Caco-2 (cell line): ENCODE measurements at places on chromosomes 7 and 10.

- no peak for DNase-seq
These were observed 35.2 kb downstream of the KCNMA1 start for GRCh38 chr10:77602231-77602912.

GRCh38 chr10:95503001-95503400 is 58.2 kb downstream of the SORBS1 start:
- no peak for DNase-seq

GRCh38 chr7:30630986-30631385 is 36.3 kb downstream of the GARS1 start:
- DNase-seq = no peak

GRCh38 chr7:41627645-41628298 is 75.1 kb downstream of the INHBA start:
- no peak for DNase-seq

- DNase-seq = no peak
These were observed 26.5 kb upstream of the SMIM30 start for GRCh38 chr7:113144817-113145216.

DNA sequence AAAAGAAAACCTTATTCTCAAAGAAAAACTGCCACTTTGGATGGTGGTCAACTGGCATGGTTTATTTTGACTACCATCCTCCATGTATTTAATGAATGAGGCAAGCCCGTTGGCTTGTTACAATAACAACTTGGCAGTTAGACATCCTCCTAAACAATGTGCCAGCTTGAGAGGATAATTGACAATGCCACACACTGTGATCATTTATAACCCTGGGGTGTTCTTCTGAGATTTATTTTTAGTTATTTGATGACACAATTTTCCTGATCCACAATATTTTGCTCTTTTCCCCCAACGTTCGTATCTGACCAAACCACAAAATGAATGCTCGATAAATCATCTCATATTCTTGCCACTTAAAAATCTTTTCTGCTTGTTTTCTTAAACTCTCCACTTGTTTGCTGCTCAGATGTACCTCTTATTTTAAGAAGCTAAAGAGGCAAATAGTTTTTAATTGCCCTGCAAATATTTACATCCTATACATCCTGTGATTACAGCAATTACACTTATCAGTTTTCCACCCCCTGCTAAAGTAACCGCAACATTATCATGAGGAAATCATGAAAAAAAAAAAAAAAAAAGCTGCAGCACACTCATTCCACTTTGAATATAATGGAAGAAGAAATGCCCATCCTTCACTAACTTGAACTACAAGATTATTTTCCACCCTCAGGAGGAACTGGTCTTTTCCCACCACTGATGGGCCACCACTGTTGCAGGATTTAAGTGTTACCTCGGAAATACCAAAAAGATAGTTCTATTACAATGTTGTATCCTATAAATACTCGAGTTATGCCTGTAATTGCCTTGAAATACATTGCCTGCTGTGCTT is 119.9 kb downstream of the MBL2 start:
- no peak for DNase-seq

DNA sequence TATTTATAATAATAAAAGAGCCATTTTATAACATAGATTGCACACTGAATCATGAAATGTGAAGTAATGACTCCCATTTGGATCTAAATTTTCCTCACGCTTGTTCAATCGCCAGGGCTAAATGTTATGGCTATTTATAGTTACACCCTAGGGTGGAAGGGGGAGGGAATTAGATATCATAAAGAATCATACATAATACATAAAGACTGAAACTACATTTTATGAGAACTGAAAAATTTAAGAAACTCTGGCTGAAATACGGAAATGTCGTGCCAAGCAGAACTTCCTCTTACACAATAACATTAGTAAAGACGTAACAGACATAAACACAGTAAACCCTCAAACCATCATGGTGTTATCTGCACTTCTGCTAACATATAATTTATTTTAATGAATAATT is 327.5 kb upstream of the PHF14 start:
- no peak for DNase-seq

GRCh38 chr7:63117-63480 is 129.3 kb upstream of the FAM20C start:
- peak; percentile 36 for DNase-seq

GRCh38 chr10:59748834-59749233 is 4.4 kb downstream of the MRLN start:
- DNase-seq = no peak

GRCh38 chr7:139748941-139749340 is 28.9 kb downstream of the HIPK2 start:
- DNase-seq = no peak

DNA sequence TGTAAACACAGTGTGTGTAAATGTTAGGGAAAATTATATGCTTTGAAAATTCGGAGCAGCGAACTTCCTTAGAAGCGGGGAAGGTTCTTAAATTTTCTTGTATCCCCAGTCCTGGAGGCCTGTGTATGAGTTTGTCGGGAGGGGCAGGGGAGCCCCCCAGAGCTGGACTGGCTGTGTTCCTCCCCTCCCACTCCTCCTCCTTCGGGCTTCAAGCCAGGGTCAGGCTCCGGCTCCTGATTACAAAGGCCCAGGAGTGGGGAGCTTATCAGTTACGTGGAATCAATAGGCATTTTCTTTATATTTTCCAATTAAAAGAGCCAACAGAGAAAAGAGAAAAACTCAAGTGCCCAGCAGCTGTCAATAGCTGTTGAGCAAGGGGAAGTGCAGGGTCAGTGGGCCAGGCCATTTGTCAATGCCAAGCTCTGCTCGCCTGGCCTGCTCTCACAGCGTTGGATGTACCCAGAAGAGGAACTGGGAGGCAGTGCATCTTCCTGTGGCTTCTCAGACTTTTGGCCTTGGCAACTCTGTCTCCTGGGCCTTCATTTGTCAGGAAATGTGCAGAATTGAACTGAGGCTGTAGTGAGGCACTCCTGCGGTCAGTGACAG is 156.9 kb upstream of the PCBD1 start:
- no peak for DNase-seq

- DNase-seq = no peak
These were observed 64.6 kb downstream of the TSPAN12 start for GRCh38 chr7:120793213-120793936.

- DNase-seq = no peak
These were observed 1035.9 kb upstream of the AUTS2 start for GRCh38 chr7:68562323-68562899.

- no peak for DNase-seq
These were observed 233.6 kb upstream of the PPP1R3A start for GRCh38 chr7:114152314-114152938.

GRCh38 chr7:42961170-42961569 is 29.0 kb downstream of the MRPL32 start:
- DNase-seq = no peak

DNA sequence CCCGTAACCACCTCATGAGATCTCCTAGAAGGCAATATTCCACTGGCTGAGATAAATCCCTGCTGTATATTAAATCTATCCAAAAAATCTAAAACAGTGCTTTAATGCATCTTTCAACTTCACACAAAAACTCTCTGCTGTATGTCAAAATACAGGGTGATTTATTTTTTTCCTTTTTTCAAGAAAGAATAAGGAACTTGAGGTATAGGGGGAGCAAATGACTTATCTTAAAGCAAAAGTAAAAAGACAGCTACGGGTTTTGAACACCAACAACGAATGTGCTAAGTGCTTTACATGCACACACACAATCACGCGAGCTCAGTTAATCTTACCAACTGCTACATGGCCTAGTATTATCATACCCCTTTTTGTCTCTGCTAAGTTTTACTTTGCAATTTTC is 168.9 kb upstream of the PHF14 start:
- DNase-seq = no peak

- no peak for DNase-seq
These were observed 164.7 kb downstream of the SEMA3D start for GRCh38 chr7:85022064-85022697.

GRCh38 chr7:158685693-158686092 is 18.9 kb downstream of the NCAPG2 start:
- no peak for DNase-seq

DNA sequence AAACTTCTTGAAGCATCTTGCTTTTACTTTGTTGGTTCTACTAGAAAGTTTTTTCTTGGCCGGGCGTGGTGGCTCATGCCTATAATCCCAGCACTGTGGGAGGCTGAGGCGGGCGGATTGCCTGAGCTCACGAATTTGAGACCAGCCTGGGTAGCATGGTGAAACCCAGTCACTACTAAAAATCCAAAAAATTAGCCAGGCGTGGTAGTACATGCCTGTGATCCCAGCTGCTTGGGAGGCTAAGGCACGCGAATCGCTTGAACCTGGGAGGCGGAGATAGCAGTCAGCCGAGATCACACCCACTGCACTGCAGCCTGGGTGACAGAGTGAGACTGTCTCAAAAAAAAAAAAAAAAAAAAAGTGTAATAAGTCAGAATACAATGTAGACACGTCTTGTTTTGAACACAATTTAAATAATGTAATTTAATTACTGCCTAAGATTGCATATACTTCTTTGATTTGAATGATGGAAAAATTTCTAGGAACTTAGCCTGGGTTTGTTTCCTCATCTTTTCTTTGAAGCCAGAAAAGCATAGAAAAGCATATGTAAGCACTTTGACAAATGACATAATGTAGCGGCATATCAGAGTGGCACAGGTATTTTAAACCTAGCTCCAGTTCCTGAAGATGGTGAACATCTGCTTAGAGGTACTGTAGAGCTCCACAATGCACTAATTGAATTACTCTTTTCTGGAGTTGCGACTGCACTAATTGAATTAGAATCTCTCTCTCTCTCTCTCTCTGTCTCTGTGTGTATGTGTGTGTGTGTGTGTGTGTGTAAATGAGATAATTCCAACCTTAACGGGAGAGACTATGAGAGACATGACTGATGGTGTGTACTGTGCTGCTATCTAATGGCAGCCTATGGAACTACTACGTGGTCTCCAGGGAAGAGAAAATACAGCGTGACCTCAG is 87.8 kb downstream of the BTRC start:
- peak; percentile 68 for DNase-seq

DNA sequence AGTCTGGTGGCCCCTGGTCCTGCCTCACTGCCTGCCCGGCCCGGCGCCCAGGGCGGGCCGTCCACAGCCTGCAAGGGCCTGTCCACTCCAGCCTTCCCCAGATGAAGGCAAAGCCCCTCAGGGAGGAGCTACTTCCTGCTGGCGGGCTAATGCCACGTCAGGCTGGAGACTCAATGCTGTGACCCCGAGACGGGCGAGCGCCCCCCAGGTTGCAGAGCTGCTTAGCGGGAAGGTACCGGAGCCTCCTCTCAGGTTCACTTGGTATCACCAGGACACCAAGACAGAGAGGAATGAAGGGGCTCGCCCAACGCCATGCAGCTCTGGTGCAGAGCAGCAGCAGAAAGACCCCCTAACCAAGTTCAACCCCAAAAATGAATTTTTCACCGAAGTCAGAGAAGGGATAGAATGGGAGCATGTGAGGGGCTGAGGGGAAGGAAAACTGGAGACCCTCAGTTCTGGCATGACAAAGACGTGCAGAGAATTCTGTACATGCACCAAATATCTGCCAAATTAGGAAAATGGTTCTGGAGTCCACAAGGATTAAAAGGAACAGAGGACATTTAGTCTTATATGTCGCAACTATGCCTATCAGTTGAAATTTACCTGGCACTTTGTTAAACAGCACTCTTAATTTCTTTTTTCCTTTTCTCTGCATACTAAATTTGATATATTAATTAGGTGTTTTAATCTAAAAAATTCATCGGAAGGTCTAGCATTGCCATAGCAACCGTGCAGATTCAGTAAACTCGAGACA is 2.8 kb downstream of the STK32C start:
- no peak for DNase-seq

- no peak for DNase-seq
These were observed 144.0 kb downstream of the EVX1 start for GRCh38 chr7:27386581-27386980.

DNA sequence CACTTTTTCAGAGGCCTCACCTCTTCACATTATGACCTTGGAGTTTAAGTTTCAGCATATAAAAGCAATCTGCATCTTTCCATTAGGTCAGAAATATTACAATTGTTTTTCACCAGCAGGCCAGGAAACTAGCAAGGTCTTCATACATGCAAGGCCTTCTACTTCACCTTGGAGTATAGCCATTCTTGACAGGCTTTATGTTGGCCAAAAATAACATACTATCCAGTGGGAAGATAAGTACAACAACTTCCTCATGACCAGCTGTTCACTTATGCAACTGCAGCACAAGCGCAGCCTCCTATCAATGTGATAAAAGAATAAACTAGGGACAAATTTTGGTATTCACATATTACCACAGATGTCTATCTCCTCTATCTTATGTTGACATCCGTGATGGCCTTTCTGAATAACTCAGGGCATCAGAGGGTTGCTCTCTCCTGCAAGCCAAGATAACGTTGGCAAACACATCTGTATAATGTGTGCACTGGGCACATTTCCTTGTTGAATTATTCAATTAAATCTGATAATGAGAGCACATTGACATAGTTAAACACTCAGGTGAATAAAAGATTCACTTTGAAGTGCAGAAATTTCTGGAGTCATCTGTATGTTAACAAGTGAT is 239.8 kb downstream of the FZD1 start:
- no peak for DNase-seq

GRCh38 chr10:9163699-9164098 is 1109.2 kb downstream of the GATA3 start:
- no peak for DNase-seq

GRCh38 chr10:5892007-5892406 is 2.0 kb downstream of the FBH1 start:
- no peak for DNase-seq

- DNase-seq = no peak
These were observed 104.9 kb downstream of the SEC23IP start for GRCh38 chr10:119997429-119997828.

DNA sequence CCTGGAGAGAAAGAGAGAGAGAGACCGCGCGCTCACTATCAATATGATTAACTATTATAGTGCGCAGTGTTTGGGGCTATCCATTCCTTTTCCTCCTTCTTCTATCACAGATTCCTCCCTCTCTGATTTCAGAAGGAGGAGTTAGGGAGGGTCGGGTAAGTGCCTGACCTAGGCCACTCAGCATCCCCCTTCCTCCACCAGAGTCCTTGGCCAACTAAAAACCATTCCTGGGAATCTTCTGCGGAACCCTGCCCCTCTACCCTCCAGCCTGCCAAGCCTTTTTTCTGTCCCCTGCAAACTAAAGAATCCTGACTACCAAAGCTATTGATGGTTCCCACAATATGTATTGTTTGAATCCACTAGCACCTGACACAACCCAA is 256.2 kb upstream of the NFE2L3 start:
- no peak for DNase-seq

- DNase-seq = no peak
These were observed 2.9 kb upstream of the TMEM72 start for GRCh38 chr10:44908066-44908749.

DNA sequence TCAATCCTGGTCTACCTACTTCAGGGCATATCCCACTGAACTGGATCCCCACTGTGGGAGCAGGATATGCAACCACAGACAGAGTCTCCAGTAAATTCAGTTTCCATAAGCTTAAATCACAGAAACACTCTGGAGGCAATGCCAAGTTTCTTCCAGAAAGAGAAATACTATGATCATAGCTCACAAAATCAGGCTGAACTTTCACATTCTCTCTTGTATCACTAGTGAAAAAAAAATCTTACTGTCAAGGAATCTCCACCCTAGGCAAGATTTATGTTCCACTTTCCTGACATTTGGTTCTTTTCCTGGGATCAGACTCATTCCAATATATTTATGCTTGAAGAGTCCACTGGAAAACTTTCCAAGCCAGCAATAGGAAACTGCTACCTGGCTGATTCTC is 749.0 kb downstream of the SUGCT start:
- no peak for DNase-seq
